ENCODE measurements at places on chromosomes 7 and 10.

GRCh38 chr10:52276986-52277385, 37.1 kb upstream of the DKK1 start:
- no peak for DNase-seq

- DNase-seq: peak; percentile 85
These were observed 5.2 kb downstream of the DMBT1 start for GRCh38 chr10:122565766-122566206.

GRCh38 chr10:34912771-34913170, 97.7 kb upstream of the PARD3 start:
- no peak for DNase-seq

DNA sequence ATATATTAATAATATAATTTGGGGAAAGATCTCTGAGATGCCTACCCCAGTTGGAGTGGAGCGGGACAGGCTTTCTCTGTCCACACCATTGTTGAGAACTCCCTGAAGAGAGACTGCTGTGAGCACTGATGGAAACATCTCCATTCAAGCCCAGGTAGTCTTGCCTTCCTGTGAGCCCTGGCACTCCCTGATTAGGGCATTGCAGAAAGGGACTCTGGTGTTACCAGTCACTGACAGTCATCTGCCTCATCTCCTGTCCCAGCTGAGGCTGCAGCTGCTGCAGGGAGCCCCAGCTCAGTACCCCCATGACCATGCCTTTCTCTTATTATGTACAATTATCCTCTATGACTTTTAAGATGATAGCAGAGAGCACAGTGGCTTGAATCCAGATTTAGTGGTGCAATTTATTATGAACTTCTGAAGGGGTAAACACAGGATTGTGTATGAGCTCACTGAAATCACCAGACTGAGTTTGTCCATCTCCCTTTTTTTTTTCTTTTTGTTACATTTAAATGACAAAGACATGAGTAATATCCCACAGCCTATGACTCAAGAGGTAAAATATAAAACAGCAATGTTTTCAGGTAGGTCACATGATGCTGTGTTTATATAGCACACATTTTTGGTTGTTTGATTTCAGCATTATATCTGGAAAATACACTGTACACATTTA, 236.9 kb downstream of the SLC25A13 start:
- no peak for DNase-seq

DNA sequence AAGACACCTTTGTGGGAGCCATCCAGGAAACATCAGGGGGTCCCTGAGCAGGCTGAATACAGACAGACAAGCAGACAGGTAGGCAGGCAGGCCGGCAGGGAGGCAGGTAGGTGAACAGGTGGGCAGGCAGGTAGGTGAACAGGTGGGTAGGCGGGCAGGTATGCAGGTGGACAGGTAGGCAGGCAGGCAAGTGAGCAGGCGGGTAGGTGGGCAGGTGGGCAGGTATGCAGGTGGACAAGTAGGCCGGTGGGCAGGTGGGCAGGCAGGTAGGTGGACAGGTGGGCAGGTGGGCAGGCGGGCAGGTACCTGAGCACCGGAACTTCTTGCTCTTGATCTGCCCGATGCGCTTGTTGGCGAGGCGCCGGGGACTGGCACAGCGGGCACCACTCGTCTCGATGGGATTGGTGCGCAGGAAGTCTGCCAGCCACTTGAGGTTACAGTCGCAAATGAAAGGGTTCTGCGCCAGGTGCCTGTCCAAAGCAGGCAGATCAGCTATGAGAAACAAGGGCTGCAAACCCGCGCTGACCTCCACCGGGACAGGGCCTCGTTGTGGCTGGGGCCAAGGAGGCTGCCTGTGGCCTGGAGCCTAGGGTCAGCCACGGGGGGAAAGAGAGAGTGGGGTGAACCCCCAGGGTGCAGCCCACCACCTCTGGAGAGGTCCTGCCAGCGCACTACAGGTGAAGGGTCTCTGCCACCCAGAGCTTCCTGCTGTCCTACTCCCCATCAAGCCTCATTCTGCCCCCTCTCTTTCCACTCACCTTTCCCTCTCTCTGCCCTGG, 136.9 kb downstream of the SLIT1 start:
- DNase-seq: no peak

DNA sequence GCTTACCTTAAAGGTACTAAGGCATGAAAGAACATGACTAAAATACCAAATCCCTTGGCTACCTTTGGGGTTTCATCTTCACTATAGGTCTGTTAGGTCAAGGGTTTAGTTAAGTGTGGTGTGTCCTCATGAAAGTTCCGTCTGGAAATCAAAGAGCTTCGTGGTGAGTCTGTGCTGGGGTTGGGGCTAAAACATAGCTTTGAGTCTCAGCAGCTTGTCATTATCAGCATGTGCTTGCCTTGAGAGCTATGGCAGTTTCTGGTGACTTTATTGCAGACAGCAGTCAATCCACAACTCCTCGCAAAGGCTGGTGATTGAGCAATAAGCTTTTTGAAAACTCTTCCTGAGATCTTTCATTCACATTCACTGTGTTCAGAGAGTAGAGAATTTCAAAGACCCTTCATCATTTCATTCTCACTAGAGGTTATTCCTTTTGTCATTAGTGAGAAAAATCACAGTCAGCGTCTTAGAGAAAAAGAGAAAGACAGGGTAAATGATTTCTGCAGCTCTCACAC, 53.2 kb upstream of the CCDC6 start:
- DNase-seq: no peak

GRCh38 chr7:43674559-43675436, 54.5 kb downstream of the COA1 start:
- no peak for DNase-seq

DNA sequence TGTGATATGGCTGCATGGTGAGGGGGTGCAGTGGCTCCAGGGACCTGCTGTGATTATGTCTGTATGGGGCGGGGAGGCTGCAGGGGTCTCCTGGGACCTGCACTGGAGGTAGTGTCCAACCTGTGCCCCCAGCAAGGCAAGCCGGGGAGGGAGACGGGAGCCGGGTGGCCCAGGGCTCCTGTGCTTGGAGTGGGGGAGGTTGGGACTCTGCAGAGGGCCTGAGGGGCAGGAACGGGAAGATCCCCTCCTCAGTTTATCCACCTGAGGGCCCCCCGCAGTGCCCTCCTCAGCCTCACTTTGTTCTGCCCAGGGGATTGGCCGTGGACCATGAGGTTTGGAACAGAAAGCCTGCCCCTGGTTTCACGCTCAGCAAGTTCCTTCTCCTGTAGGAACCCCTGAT, 22.8 kb upstream of the PWWP2B start:
- DNase-seq: no peak

DNA sequence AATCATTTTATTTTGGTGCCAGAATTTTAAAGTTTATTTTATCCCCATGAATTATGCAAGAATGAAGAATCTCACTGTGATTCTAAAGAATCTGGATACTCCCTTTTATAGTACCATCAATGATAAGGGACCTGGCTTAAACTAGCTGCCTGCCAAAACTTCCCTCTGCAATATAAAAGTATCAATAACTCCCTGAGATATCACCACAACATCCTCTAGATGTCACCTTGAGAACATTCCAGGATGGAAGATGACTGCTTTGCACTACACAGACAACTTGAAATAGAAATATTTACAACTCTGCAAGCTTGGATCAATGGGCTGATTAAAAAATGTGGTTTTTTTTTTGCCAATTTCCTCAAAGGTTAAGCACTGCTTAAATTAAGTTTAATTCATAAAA, 142.1 kb downstream of the SLC25A13 start:
- DNase-seq: no peak

DNA sequence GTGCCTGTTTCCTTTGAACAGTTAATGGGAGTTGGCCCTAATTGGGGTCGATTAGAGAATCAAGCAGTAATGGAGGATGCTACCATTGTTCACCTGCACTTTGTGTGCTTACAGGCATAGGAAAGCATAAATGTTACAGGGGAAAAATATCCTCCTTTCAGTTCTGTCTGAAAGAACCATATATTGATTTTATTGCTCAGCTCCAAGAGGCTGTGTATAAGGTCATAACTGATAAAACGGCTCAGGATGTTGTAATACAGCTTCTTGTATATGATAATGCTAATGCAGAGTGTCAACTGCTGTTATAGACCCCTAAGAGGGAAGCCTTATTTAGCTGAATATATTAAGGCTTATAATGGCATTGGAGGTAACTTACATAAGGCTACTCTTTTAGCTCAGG, 32.9 kb upstream of the AKR1C2 start:
- DNase-seq: no peak

GRCh38 chr7:21912305-21912704, 33.4 kb downstream of the CDCA7L start:
- DNase-seq: no peak

GRCh38 chr7:22913158-22913557, 90.5 kb upstream of the TOMM7 start:
- DNase-seq: no peak

DNA sequence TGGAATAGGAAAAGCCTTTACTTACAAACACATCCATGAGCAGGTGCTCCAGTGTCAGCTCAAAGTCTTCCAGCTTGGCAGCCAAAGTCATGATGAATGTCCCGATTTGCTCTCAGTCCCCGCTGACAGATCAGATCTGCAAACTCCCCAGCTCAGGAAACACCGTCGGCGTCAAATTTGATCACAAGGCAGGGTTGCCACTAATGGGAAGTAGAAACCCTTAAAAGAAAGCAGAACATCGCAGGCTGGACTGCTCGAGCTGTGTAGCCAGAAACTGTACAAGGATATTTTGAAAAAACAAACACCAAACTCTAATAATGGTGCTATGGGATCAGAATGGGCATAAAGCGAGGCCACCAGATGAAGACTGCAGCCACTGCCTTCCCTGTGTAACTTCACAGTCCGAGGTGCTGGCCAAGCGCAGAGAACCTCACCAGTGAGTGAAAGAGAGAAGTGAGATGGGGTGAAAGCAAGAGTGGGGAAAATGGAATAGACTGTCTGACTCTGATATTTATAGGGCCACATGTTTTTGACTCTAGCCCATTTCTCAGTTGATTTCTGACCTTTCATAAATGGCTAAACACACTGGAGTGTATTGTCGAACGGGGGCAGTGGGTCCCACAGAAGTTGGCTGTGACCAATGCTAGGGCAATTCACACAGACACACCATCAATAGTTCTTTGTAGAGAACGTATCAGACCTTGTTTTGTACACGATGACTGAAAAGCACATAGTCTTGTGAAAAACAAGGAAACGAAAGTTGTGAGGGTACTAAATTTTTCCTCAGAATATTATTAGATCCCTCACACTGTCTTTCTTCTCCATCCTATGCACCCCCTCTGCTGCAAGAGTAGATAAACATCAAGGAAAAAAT, 306.2 kb downstream of the FRMD4A start:
- no peak for DNase-seq

- DNase-seq: no peak
These were observed 502.0 kb upstream of the MKI67 start for GRCh38 chr10:128628252-128628651.

- DNase-seq: no peak
These were observed 687.5 kb downstream of the SORCS3 start for GRCh38 chr10:105328503-105329133.

GRCh38 chr7:7274782-7275181, 92.4 kb downstream of the C1GALT1 start:
- no peak for DNase-seq

DNA sequence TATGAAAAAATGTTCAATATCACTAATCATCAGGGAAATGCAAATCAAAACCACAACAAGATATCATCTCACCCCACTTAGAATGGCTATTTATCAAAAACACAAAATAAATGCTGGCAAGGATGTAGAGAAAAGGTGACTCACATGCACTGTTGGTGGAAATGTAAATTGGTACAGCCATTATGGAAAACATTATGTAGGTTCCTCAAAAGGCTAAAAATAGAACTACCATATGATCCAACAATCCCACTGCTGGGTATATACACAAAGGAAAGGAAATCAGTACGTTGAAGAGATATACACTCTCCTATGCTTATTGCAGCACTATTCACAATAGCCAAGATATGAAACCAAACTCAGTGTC, 50.2 kb downstream of the CDK1 start:
- no peak for DNase-seq

GRCh38 chr7:137342265-137342664, 1.3 kb downstream of the PTN start:
- no peak for DNase-seq

DNA sequence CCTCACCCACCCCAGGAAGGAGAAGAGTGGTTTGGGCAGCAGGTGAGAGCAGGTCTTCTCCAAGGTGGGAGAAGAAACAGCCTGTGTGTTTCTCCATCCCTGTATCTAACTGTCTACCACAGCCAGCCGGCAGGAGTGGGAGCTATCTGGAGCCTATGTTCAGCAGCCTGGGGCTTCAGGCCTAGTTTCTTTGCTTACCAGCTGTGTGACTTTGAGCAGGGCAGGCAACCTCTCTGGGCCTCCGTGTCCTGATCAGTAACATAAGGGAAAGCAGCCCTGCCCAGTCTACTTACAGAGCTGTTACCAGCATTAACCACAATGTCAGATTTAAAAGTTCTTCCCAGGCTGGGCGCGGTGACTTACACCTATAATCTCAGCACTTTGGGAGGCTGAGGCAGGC, 450.7 kb upstream of the ZMIZ1 start:
- DNase-seq: no peak

DNA sequence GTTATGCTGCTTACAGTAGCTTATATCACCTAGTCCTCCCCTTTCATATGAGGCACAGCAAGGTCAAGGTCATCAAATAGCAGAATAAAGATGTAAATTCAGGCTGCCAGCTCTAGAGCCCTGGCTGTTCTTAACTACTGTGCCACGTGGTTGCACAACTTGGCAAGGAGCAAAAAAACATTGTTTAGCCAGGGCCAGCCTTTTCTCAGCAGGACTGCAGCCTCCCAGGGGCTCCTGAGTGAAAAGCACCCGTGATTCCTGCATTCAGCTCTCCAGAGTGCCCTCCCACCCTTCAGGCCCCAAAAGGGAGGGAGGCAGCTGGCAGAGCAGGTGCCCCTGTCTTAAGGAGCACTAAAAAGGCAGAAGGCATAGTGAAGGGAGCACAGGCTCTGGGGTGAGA, 31.8 kb upstream of the TM9SF3 start:
- DNase-seq: no peak

DNA sequence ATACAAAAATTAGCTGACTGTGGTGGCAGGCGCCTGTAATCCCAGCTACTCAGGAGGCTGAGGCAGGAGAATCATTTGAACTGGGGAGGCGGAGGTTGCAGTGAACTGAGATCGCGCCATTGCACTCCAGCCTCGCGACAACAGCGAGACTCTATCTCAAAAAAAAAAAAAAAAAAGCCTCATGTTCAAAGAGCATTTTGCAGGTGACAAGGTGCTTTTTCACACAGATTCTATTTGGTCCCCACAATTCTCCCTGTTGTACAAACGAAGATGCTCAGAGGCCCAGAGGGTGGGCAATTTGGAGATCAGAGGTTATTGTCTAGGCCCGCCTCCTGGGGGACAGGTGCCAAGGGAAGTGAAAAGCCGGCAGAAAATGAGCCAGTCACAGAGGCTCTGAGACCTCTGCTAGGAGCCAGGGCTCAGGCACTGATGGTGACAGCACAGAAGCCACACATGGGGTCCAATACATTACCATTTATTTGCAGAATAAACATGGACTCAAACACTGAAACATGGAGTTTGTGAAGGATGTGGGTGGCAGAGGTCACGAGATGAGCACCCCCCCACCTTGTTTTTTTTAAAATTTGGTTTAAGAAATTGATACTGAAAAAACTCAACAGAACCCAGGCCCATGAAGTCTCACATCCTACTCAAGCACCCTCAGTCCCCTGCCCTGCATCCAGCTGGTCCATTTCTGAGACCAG, 882 bp upstream of the GAL3ST4 start:
- DNase-seq: peak; percentile 53

Data from activated CD4-positive, alpha-beta T cell treated with anti-CD3 and anti-CD28 coated beads for 36 hours (primary cell).